ENCODE measurements at places on chromosomes 3 and 15.

DNA sequence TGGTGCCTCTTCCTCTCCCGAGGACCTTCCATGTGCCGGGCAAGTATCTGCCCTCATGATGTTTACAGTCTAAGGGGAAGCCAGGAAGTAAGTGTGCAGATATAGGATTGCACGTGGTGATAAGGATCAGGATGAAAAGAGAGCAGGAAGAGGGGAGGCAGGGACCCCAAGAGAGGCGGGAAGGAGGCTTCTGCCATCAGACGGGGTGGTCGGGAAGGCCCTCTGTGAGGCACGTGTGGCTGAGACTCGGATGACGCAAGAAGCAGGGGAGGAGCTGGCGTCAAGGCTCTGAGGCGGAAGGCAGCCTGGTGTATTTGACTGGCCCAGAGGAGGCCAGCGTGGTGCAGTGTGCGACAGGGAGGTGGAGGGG is 762 bp upstream of the IQSEC1 start:
- DNase-seq, result no peak

GRCh38 chr3:39142067-39142466 is 11.3 kb downstream of the CSRNP1 start:
- DNase-seq, result no peak

- no peak for DNase-seq
Observed at GRCh38 chr3:151093905-151094304, 8.4 kb downstream of the MED12L start.

DNA sequence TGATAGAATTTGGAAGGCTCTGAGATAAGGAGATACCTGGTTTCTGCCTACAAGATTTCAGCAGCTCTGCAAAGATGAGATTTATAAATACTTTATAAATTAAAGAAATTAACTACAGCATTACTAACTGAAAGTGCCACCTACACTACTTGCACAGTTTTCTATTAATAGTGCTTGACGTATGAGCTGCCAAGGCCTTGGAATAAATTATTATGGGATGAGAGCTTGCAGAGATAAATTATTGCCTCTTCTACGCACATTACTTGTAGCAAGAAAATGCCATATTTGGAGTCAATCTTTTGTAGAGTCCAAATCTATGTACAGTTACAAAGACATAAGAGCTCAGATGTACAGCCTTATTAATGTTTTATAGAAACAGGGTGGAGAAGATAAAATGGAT is 89.1 kb downstream of the BCHE start:
- no peak for DNase-seq

DNA sequence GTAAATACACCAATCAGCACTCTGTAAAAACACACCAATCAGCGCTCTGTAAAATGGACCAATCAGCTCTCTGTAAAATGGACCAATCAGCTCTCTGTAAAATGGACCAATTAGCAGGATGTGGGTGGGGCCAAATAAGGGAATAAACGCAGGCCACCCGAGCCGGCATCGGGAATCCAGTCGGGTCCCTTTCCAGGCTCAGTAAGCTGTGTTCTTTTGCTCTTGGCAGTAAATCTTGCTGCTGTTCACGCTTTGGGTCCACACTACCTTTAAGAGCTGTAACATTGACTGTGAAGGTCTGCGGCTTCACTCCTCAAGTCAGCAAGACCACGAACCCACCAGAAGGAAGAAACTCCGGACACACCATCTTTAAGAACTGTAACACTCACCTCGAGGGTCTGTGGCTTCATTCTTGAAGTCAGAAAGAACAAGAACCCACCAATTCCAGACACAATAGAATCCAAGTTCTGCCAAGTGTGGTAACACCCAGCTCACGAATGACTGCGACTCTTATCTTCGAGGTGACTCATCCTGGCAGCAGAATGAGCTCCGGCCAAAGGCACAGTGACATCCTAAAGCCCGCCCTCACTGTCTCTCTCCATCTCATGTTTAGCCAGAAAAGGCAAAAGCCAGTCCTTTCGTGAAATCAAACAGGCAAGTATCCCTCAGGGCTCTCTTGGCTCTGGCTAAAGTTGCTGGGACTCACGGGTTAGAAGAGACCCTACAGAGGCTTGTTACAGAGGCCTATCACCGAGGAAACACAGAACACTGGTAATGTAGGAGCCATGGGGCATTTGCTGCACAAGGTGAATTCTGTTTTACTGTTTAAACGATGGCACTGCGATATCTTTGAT is 155.2 kb downstream of the FAM43A start:
- no peak for DNase-seq

GRCh38 chr3:32176989-32177701 is 61.3 kb upstream of the CMTM8 start:
- peak; percentile 64 for DNase-seq

GRCh38 chr15:88636050-88636449 is 2.8 kb upstream of the ISG20 start:
- DNase-seq, result peak; percentile 50

GRCh38 chr3:49170744-49171118 is 667 bp upstream of the KLHDC8B start:
- DNase-seq, result no peak

DNA sequence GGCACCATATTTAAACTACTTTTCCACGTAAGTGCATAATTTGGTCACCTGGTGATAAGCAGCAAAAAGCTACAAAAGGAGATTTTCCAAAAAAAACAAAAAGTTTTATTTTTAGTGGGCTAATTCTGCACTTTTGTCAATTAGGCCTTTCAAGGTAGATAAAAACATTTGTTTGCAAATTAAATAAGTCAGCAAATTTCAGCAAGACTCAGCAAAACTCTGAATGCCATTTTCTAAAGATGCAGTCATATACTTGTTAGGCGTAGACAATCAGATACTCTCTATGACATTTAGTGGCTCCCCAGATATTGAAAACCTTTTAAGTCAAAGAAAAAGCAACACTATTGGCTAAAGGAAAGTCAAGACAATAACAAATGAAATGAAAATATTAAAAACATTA is 400.2 kb upstream of the GOLIM4 start:
- no peak for DNase-seq

DNA sequence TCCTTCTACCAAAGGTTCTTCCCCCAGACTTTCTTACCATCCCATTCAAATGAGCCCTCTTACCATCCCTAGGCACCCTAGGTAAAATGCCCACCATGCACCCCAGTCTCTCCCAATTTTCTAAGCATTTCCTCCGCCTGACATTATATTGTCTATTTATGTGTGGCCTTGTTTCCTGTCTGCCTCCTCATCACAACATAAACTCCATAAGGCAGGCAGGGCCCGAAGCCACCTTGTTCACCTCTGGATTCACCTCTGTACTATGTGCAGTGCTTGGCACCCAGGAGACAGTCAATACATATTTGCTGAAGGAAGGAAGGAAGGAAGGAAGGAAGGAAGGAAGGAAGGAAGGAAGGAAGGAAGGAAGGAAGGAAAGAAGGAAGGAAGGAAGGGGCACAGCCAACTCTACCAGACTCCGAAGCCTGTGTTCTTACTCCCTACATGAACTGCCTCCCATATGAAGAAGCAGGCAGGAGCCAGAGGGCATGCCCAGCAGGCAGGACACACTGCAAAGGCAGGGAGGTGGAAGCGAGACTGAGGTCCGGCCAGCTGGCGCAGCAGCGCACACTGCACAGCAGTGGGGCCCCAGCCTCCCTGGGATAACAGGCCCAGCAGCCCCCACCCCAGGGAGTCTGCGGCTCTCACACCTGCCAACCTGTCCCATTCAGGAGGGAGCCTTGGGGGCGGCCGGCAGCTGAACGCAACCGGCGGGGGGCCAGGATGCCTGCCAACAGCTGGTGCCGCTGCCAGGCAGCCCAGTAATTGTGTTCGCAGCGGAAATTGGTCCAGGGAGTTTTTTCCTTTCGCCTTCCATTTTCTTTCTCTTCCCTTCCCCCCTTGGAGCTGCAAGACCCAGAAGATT is 106.0 kb upstream of the LINGO1 start:
- no peak for DNase-seq

DNA sequence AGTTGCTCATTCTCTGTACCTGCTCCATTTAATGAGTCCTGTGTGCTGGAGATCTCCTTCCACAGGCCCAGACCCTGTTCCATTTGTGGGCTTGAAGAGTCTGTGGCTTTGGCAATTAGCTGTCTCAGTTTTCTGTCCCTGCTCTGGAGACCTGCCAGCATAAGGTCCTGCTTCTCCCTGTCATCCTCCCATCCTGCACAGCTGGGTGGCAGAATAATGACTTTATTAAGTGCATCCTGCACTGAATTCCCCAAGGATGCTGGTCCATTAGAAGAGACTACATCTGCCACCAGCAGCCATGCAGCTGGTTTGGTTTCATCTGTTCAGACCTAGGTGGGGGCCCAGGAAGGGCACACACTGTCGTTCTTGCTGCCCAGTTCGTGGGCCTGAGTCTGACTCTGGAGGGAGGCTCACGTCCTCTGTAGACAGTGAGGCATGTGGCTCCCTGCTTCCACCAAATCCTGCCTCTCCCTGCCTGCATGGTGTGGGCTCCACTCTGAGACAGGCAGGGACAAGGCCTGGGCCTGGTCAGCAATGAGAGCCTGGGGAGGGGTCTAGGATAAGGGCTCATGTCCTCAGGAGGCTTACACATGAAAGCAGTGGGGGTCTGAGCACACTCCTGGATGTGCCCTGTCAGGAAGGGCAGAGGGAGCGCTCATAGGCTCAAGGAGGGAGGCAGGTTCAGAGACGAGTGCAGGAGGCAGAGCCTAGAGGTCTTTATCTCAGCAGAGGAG is 78.4 kb upstream of the PRR23E start:
- DNase-seq, result no peak

GRCh38 chr3:11699083-11699427 is 55.3 kb upstream of the VGLL4 start:
- DNase-seq, result no peak

- no peak for DNase-seq
Observed at GRCh38 chr3:69438476-69438875, 52.6 kb upstream of the FRMD4B start.

DNA sequence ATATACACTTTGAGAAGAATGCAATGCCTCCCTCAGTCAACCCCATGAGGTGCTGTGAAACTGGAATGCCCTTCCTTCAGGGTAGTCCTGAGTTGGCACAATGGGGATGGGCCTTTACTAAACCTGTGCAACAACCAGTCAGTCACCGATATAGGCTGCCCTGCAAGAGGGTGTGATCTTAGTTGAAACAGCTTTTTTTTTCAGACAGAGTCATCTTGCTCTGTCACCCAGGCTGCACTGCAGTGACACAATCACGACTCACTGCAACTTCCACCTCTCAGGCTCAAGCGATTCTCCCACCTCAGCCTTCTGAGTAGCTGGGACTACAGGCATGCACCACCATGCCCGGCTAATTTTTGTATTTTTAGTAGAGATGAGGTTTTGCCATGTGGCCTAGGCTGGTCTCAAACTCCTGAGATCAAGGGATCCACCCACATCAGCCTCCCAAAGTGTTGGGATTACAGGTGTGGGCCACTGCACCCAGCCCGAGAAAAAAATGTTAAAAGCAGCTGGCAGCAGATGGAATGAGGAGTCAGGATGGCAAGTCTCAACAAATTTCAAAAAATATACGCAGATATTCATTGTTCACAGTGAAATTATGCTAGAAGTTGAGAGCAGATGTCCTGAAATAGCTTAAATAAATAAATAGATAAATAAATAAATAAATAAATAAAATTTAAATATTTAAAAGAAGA is 31.8 kb downstream of the MYO5A start:
- no peak for DNase-seq

DNA sequence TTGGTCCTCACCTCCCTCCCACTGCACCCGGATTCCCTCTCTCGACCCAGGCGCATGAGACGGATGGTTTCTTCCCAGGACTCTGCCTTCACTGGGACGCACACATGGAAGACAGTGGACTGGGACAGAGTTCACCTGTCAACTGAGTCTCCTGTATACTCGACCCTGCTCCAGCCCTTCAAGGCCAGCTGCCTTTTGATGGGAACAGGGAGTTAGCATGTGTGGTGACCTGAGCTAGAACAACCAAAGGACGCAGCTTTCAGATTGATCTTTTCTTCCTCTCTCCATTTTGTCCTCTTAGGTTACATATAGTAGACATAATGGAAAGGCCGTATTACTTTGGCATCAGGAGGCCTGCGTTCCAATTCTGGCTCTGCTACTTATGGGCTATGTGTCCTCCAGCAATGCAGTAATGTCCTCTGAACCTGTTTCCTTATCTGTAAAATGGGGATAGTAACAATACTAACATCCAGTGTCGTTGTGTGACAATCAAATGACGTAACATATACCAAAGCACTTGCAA is 94.1 kb downstream of the PEX5L start:
- DNase-seq, result no peak

DNA sequence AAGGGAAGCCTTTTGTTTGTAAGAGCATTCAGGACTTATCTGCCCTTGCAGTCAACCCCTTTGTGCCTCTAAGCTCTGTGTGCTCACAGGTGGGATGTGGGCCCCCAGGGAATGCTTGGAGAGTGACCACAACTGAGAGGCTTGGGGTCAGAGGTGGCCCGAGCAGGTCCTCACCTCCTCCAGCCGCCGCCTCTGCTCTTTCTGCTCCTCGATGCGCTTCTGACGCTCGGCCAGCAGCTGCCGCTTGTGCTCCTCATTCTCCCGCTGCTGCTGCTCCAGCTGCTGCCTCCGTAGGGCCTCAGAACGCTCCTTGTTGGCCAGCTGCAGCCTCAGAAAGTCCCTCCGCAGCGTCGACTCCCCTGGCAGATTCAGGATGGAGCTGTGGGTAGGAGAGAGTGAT is 130.8 kb upstream of the SLC2A2 start:
- no peak for DNase-seq

GRCh38 chr3:178986456-178986855 is 85.2 kb downstream of the ZMAT3 start:
- DNase-seq, result no peak

- DNase-seq, result no peak
Observed at GRCh38 chr3:100802126-100802525, 92.8 kb downstream of the TFG start.

All from hematopoietic multipotent progenitor cell treated with erythropoietin and hydrocortisone succinate and interleukin-3 and kit ligand, for 17 days (in vitro differentiated cells).